ENCODE measurements at places on chromosomes 6 and 20.

DNA sequence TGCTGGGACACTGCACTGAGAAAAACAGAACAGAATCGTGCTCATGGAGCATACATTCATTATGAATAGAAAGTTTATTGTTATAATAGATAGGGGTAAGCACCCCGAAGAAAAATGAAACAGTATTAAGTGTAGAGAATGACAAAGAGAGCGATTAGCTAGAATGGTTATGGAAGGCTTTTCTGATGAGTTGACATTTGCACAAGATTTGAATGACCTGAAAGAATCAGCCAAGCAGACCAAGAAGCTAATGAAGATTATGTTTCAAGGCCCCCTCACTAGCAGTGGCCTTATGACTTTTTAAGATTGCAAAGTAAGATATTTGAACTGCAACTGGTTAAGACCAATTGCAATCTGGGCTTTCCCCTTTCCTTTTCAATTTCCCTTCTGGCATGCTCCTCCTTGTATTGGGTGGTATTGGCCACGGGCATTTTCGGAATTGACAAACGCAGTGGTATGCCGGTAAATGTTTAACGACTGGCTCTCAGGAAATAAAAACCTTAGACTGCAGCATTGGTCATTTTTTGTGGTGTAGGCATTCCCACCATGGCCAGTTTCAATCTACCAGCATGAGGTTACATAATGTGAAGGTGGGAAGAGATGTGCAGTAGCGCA lies 120.0 kb upstream of the CITED2 start:
- DNase-seq: no peak

GRCh38 chr6:18036781-18037180 lies 49.3 kb upstream of the KIF13A start:
- DNase-seq: no peak

DNA sequence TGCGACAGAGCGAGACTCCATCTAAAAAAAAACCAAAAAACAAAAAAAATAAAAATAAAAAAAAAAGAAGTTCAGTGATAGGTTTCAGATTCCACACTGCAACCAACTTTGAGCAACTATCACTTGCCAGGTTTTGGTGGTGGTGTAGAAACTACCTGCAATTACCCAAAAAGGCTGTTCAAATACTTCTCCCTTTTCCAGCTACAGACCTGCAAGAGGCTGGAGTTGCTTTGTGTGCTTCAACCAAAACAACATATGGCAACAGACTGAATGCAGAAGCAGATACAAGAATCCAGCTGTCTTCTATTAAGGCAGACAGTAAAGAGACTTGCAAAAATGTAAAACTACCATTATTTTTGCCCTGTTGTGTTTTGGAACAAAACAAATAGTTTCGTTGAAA lies 9.3 kb upstream of the BCAS1 start:
- DNase-seq: no peak

DNA sequence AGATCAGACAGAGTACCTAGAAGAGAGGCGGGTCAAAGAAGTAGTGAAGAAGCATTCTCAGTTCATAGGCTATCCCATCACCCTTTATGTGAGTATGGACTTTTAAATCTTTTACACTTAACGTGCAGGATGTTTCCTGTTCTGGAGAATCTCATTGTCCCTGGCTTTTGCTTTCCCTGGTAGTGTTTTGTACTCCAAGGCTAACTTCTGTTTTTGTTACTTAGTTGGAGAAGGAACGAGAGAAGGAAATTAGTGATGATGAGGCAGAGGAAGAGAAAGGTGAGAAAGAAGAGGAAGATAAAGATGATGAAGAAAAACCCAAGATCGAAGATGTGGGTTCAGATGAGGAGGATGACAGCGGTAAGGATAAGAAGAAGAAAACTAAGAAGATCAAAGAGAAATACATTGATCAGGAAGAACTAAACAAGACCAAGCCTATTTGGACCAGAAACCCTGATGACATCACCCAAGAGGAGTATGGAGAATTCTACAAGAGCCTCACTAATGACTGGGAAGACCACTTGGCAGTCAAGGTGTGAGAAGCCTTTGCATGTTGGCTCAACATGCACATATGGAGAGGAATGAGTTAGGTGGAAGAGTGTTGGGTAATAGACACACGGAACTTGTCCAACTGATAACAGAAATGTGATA lies 3.3 kb downstream of the HSP90AB1 start:
- DNase-seq: no peak

DNA sequence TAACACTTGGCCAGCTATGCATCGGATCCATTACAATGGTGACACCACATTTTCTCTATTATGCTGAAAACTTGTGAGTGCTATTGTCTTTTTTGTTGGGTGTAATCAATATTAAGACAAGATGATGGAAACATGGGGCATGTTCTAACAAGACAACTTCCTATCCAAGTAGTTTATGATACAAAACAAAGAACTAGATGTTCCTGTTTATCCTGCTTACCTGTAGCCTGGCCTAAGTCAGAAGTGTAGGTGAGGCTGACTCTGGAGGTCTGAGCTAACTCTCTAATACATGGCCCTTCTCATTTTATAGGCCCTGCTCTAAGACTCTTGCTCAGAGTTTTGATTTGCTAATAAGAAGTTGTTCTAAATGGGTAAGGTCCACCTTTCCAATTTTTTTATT lies 242.4 kb upstream of the STXBP5 start:
- DNase-seq: no peak

GRCh38 chr20:50565383-50565782 lies 55.2 kb downstream of the PTPN1 start:
- no peak for DNase-seq

GRCh38 chr6:17032590-17032987 lies 69.3 kb upstream of the STMND1 start:
- no peak for DNase-seq

- no peak for DNase-seq
These were observed 64.4 kb upstream of the COL21A1 start for GRCh38 chr6:56311533-56312448.

DNA sequence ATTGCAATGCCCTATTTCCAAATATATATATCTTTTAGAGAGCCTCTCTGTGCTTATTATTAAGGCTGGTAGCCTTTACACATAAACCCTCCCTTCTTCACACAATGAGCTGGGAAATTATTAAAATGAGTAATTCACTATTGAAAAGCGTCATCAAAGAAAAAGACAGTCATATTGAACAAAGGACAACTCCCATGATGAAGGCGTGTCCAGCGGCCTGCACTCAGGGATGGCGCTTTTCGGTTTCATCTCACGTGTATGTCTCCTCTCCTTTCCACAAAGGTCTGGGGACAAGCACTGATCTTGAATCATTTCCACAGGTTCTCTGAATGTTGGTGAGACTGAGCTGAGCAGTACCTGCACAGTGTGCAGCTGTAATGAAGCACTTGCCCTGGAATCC lies 3.5 kb downstream of the SERPINB9 start:
- no peak for DNase-seq

DNA sequence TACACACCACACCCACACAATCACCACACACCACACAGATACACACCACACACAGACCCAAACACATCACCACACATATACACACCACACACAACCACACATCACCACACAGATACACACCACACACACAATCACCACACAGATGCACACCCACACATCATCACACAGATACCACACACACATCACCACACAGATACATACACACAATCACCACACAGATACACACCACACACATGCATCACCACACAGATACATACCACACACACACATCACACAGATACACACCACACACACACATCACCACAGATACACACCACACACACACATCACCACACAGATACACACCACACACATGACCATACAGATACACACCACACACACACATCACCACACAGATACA lies 73.2 kb downstream of the GRM4 start:
- DNase-seq: no peak

GRCh38 chr20:63296531-63297299 lies 3.7 kb downstream of the COL20A1 start:
- DNase-seq: no peak

- DNase-seq: no peak
These were observed 165.7 kb upstream of the RNF217 start for GRCh38 chr6:124796464-124796970.
